ENCODE measurements at places on chromosomes 13 and 19. TPM values are rescaled to one million over a fixed set of nuclear protein-coding genes. Genes with fewer than 3 reads are reported as not detected.

PGLYRP1 gene
- not detected for total RNA-seq

GRCh38 chr19:50266896-50267295 is 62.3 kb downstream of the KCNC3 start:
- no peak for DNase-seq

GRCh38 chr19:2661615-2662014 is 40.9 kb downstream of the GNG7 start:
- no peak for DNase-seq

ZNF534 gene
- total RNA-seq: not detected

- DNase-seq: no peak
Measured at GRCh38 chr13:42388326-42388725, 116.4 kb downstream of the AKAP11 start.

GRCh38 chr19:2540646-2541454 is 64.9 kb downstream of the GADD45B start:
- DNase-seq: peak; percentile 97

GRCh38 chr13:98913741-98914140 is 64.1 kb downstream of the DOCK9 start:
- DNase-seq: no peak

- DNase-seq: no peak
Measured at GRCh38 chr19:2391118-2391725, 31.2 kb downstream of the TMPRSS9 start.

RDH8 gene
- total RNA-seq: not detected

FGF14 gene
- total RNA-seq: not detected

DNA sequence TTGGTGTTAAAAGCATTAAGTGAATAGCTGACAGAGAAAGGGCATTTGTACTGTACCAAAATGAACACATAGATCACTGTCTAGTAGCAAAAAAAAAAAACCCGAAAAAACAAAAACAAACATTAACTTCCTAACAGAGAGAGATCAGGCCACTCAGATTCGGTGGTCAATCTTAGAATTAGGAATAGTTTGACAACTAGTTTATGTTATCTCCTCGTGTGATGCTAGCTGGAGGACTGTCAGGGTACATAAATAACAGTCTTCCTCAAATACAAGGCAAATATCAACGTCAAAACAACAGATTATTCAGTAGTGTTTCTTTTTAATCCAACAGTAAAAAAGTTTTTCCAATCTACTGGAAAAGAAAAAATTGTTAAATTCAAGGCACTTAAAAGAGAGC is 1.7 kb downstream of the ZMYM5 start:
- no peak for DNase-seq

OR7C1 gene
- total RNA-seq: not detected

ZNF573 gene
- 2.9 TPM for total RNA-seq

FAM187B gene
- not detected for total RNA-seq

ZNF146 gene
- 42.5 TPM for total RNA-seq

GRCh38 chr19:39788244-39788643 is 9.6 kb downstream of the LEUTX start:
- DNase-seq: no peak

SERPINE3 gene
- total RNA-seq: not detected

DNA sequence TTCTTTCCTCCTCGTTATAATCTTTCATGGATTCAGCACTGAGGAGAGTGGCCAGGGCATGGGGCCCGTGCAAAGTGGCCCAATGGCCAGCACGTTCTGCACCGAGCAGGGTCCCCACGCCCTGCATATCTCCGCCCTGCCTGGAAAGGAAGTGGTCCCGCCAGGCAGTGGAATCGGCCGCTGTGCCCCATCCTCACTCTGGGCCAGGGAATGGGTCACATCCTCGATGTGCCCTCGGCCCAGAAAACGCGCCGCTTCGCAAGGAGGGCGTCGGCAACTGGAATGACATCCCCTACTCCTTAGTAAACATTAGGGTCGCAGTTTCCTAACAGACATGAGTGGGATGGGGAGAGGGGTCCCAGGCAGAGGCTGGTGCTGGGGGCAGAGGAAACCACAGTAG is 90.7 kb downstream of the ZNF254 start:
- DNase-seq: no peak

- no peak for DNase-seq
Measured at GRCh38 chr13:113022745-113023574, 53.9 kb downstream of the MCF2L start.

SBSN gene
- total RNA-seq: not detected

DNA sequence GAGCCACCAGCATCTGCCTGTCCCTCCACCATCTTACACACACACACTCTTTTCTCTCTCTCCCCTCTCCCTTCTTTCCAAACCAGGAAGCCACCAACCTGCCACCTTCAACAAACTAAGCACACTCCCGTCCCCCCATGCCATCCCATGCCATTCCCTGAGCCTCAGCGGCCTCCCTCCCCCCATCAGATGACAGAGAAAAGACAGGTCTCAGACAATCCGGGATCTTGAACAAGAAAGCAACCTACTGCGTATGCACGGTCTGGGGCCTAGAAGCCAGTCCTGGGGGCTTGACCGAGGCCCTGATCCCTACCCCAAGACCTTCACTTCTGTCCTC is 19.4 kb downstream of the AKT2 start:
- DNase-seq: no peak

GRCh38 chr13:36981156-36981743 is 17.9 kb downstream of the ALG5 start:
- DNase-seq: no peak

All from MG63 (cell line).